NCI-H2171 (cell line): ENCODE measurements at places on chromosomes 2 and 18.
A peak's percentile ranks its signal among the peaks of the same experiment; 100 is the strongest.

GRCh38 chr2:185388226-185388625 is 350.4 kb upstream of the FSIP2 start:
- DNase-seq = no peak

DNA sequence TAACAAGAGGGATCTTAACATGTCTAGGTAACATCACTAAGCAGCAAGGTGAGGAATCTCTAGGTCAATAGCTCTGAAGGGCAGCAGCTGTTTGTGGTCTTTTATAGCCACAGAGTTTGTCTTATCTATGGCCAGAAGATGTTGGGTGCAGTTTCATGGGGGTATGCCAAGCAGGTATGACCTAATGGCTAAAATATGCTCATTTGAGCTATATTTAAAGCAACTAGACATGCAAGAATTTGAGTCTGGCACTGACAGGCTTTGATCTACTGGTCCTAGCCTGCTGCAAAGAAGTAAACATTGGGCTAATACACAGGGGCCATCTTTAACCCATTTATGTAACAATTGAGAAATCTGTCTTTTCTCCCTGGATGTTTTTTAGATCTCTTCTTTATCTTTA is 13.9 kb upstream of the UGP2 start:
- DNase-seq = no peak

DNA sequence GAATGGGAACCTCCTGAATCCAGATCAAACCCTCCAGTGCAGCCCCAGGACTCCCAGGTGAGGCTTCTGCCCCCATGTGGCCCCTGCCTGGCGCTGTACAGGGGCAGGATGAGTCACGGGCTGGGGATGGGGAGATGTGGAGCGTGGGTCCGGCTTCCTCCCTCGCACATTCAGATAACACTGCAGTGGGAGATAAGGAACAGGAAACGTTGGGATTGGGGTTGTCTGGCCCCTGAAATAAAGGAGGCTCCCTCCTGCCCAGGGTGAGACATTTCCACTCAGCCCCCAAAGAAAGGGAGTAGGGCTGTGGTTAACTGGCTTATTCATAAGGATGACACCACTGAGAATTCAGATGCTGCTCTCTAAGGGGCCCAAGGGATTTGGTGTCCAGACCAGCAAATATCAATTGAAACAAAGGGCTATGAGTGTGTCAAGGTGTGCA is 30.7 kb downstream of the IGFBP5 start:
- DNase-seq = no peak

DNA sequence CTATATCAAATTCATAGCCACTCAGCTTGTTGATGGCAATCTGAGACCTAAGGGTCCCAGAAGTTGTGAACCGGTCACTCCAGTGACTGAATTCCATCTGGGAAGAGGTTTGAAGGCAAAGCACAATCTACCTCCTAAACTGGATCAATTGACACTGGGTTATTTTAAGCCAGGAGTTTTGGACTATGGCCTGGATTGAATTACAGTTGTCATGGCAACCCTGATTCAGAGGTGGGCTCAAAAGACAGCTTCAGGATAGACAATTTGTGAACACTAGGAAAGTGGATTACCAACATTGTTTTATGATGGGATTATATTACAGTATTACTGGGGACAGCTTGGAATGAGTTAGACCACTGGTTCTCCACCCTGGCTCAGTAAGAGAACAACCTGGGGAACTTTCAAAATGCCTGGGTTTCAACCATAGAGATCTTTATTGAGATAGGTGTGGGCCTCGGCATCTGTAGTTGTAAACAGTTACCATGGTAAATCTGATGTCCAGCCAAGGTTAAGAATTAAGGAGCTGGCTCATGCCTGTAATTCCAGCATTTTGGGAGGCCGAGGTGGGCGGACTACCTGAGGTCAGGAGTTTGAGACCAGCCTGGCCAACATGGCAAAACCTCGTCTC is 58.8 kb downstream of the MFSD6 start:
- DNase-seq = peak; percentile 22

- DNase-seq = peak; percentile 78
Measured at GRCh38 chr2:158507141-158507540, 50.4 kb downstream of the PKP4 start.

- DNase-seq = no peak
Measured at GRCh38 chr18:25425024-25425423, 73.1 kb upstream of the ZNF521 start.

DNA sequence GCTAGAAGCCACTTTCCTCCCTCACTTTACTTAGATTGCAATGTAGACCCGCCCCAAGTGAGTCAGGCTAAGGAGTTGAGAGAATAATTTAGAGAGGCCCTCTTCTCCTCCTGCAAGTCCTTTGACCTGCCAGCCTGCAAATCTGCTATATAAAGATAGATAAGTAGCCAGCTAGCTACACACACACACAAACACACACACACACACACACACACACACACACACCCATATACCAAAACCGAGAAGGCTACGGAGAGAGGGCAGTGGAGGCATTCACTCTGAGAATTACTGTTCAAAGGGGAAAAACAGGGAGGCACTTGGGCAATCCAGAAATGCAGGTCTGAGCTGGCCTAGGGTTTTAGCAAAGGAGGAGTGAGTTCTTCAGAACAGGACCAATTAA is 23.0 kb upstream of the SMAD7 start:
- no peak for DNase-seq

GRCh38 chr2:96389736-96390135 is 54.2 kb downstream of the NCAPH start:
- no peak for DNase-seq

GRCh38 chr2:138712212-138712979 is 67.8 kb downstream of the NXPH2 start:
- no peak for DNase-seq

- DNase-seq = no peak
Measured at GRCh38 chr18:51135795-51136194, 61.7 kb downstream of the MEX3C start.
